Esophagus (tissue), 2 donors: ENCODE measurements at places on chromosomes 7 and 10. TPM values are rescaled to one million over a fixed set of nuclear protein-coding genes. Genes with fewer than 3 reads are reported as not detected.

CREM gene
- 10.0 TPM for polyA plus RNA-seq

BRI3 gene
- polyA plus RNA-seq: 59.4 TPM

MACROH2A2 gene
- 9.4 TPM for polyA plus RNA-seq

PTPN12 gene
- 26.8 TPM for polyA plus RNA-seq

VDAC2 gene
- 282 TPM for polyA plus RNA-seq

CYP26C1 gene
- polyA plus RNA-seq: 0.01 TPM

MACC1 gene
- polyA plus RNA-seq: 5.6 TPM

AMPH gene
- 0.51 TPM for polyA plus RNA-seq

PTN gene
- 97.1 TPM for polyA plus RNA-seq

HECW1 gene
- polyA plus RNA-seq: 0.11 TPM

TAC1 gene
- polyA plus RNA-seq: not detected

UNCX gene
- not detected for polyA plus RNA-seq

POU6F2 gene
- 0.12 TPM for polyA plus RNA-seq

MBL2 gene
- polyA plus RNA-seq: not detected

PDZD7 gene
- 0.11 TPM for polyA plus RNA-seq

AQP1 gene
- polyA plus RNA-seq: 28.9 TPM

SPDYE8 gene
- not detected for polyA plus RNA-seq

TWIST1 gene
- 2.6 TPM for polyA plus RNA-seq

ACSL5 gene
- polyA plus RNA-seq: 5.6 TPM

UTF1 gene
- polyA plus RNA-seq: not detected

COL1A2 gene
- polyA plus RNA-seq: 13.4 TPM

AKR1C3 gene
- polyA plus RNA-seq: 38.5 TPM

ZFAND4 gene
- 2.2 TPM for polyA plus RNA-seq

SLC26A5 gene
- 0.01 TPM for polyA plus RNA-seq

SYT15B gene
- 0.67 TPM for polyA plus RNA-seq

ABCF2 gene
- polyA plus RNA-seq: 19.8 TPM

ANKIB1 gene
- polyA plus RNA-seq: 7.1 TPM

PTF1A gene
- not detected for polyA plus RNA-seq

EEPD1 gene
- polyA plus RNA-seq: 5.5 TPM

ARF5 gene
- polyA plus RNA-seq: 235 TPM

HOXA2 gene
- 1.8 TPM for polyA plus RNA-seq

SLC29A4 gene
- polyA plus RNA-seq: 0.49 TPM

FANK1 gene
- polyA plus RNA-seq: 8.1 TPM

MAGI2 gene
- polyA plus RNA-seq: 0.79 TPM

OR2A7 gene
- polyA plus RNA-seq: 1.1 TPM
